ENCODE measurements at places on chromosomes 5 and 9. TPM values are rescaled to one million over a fixed set of nuclear protein-coding genes. Genes with fewer than 3 reads are reported as not detected.

GRCh38 chr5:142235870-142236672 lies 88.8 kb downstream of the SPRY4 start:
- no peaks in the 10 kb centered on the region for H3K27me3 ChIP-seq
- H3K4me1 ChIP-seq = peaks cover 4% of the 10 kb centered on the region
- H3K36me3 ChIP-seq = no peaks in the 10 kb centered on the region
- no peak overlapping the region for H3K27ac ChIP-seq
- DNase-seq = no peak

DNA sequence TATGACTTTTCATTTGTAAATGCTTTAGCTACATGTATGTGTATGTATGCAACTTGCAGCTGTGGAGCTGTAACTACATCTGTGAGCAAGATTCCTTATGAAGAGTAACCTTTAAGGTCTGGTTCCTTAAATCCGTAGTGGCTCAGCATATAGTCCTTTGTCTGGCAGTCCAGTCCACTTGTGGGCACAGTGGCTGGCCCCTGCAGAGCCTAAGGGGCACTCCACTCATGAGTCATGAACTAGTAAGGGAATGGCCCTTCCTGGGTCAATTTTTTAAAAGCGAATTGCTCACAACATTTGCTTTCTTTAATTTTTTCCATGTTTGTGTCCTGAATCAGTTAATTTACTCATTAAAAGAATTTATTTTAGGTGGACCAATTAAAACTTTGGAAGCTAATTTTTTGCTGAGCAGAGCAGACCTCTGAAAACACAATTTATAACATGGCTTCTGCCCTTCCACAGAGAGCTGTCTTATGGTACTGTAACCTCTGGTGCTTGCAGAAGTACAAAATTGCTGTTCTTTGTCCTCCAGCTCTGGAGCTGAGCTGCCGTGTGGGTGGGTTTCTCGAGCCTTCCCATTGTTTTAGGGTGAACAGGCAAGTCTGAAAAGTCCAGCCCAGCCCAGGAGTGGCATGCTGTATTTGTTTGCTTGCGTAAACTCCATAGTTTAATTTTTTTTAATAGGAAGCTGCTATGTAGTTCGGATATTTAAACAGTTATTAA lies 110.1 kb downstream of the MVB12B start:
- peaks cover 20% of the 10 kb centered on the region for H3K36me3 ChIP-seq
- DNase-seq = no peak
- no peaks in the 10 kb centered on the region for H3K4me1 ChIP-seq
- no peaks in the 10 kb centered on the region for H3K27me3 ChIP-seq
- H3K27ac ChIP-seq = no peak overlapping the region
- H3K4me3 ChIP-seq = no peak overlapping the region

DNA sequence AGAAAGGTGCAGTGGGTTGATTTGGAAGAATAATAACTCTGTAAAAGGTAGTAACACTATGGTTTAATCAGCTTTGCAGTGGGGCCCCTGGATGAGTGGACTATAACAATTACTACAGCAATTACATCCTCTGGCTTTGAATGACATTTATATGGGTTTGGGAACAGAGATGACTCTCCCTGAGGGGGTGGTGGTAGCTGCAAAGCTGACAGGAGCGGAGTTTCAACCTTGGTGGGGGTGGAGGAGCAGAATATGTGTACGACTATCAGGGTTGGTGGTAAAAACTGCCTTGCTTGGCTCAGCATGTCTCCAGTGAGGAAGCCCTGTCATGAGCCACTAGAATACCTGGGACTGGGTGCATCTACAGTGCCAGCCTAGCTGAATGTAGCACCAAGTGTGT lies 28.3 kb upstream of the NR3C1 start:
- H3K27me3 ChIP-seq = no peaks in the 10 kb centered on the region
- H3K36me3 ChIP-seq = no peaks in the 10 kb centered on the region
- no peak overlapping the region for H3K27ac ChIP-seq
- no peak overlapping the region for H3K4me3 ChIP-seq

- DNase-seq = no peak
- H3K27me3 ChIP-seq = peaks cover 59% of the 10 kb centered on the region
- no peak overlapping the region for H3K27ac ChIP-seq
- H3K36me3 ChIP-seq = no peaks in the 10 kb centered on the region
- peak overlapping the region; percentile 40 for H3K4me3 ChIP-seq
- H3K4me1 ChIP-seq = peaks cover 19% of the 10 kb centered on the region
Measured at GRCh38 chr5:77972469-77973252, 196.5 kb upstream of the TBCA start.

GRCh38 chr5:158746979-158747378 lies 352.7 kb downstream of the EBF1 start:
- no peaks in the 10 kb centered on the region for H3K27me3 ChIP-seq
- H3K4me1 ChIP-seq = no peaks in the 10 kb centered on the region
- DNase-seq = no peak

DNA sequence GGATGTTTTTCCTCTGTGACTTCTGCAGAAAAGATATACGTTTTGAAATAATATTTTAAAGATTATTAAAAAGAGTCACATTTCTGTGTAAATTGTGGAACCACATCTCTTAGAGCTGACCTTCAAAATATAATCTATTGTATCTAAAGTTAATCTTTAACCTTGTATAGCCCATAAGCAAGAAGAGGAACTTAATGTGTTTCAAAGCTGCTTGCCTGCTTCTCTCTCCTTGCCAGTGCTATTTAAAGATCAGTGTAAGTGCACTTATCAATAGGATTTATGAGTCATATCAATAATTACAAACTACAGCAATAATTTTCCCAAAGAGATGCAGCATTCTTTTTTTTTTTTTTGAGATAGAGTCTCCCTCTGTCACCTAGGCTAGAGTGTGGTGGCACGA lies 29.4 kb upstream of the GDA start:
- DNase-seq = no peak
- no peak overlapping the region for H3K4me3 ChIP-seq
- H3K27me3 ChIP-seq = no peaks in the 10 kb centered on the region
- no peak overlapping the region for H3K27ac ChIP-seq

The CCNH gene
- 53.7 TPM for total RNA-seq

DNA sequence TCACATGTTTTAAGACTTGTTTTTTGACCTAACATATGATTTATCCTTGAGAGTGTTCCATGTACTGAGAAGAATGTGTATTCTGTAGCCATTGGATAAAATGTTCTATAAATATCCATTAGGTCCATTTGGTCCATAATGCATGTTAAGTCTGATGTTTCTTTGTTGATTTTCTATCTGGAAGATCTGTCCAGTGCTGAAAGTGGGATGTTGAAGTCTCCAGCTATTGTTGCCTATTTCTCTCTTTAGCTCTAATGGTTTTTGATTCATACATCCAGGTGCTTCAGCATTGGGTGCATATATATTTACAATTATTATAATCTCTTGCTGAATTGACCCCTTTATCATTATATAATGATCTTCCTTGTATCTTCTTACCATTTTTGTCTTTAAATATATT lies 451.1 kb downstream of the BRINP1 start:
- H3K36me3 ChIP-seq = no peaks in the 10 kb centered on the region
- H3K27ac ChIP-seq = no peak overlapping the region
- no peak overlapping the region for H3K4me3 ChIP-seq
- no peaks in the 10 kb centered on the region for H3K27me3 ChIP-seq
- no peaks in the 10 kb centered on the region for H3K4me1 ChIP-seq

DNA sequence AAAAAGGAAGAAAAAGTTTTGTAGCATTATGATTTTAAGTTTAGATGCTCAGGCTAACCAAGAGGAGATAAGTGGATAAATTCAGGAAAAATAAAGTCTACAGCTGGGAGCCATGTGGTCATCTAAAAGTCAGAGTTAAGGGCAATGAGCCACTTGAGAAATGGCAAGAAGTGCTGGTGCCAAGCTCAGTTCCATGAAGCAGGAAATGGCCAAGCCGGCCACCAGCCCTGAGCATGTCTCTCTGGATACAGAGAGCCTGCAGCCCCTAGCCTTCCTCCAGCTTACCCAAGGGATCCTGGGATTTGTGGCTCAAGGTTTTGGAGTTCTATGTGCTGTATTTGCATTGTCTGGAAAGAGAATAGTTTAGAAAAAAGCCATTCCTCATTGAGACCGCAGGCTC lies 12.2 kb upstream of the S1PR3 start:
- no peak overlapping the region for H3K27ac ChIP-seq
- no peaks in the 10 kb centered on the region for H3K4me1 ChIP-seq
- H3K36me3 ChIP-seq = no peaks in the 10 kb centered on the region
- H3K27me3 ChIP-seq = no peaks in the 10 kb centered on the region

GRCh38 chr9:87673446-87674120 lies 52.3 kb upstream of the CTSL start:
- no peak overlapping the region for H3K27ac ChIP-seq
- H3K27me3 ChIP-seq = no peaks in the 10 kb centered on the region
- no peak for DNase-seq

- no peak for DNase-seq
- H3K36me3 ChIP-seq = no peaks in the 10 kb centered on the region
- H3K4me3 ChIP-seq = no peak overlapping the region
Measured at GRCh38 chr5:179307931-179308471, 37.3 kb downstream of the ADAMTS2 start.

DNA sequence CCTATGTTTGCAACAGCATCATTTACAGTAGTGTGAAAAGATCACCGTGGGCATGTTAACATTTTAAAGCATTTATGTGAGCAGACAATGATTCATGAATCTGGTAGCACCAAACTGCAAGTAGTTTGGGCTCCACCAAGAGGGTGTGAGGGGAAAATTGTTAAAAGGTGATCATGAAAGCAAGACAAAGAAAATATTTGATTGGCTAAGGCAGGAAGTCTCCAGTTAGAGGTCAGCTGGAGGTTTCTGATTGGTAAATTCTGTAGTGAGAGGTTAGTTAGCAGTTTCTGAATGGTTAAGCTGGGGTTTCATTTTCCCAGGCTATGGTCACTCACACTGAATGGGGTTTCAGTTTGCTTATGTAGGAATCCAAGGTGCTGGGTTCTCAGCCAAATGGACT lies 13.5 kb upstream of the DRD1 start:
- no peak overlapping the region for H3K27ac ChIP-seq
- peaks cover 4% of the 10 kb centered on the region for H3K27me3 ChIP-seq
- no peak overlapping the region for H3K4me3 ChIP-seq
- no peaks in the 10 kb centered on the region for H3K36me3 ChIP-seq
- no peak for DNase-seq
- H3K4me1 ChIP-seq = no peaks in the 10 kb centered on the region

- no peaks in the 10 kb centered on the region for H3K27me3 ChIP-seq
- no peak overlapping the region for H3K4me3 ChIP-seq
- peaks cover 49% of the 10 kb centered on the region for H3K4me1 ChIP-seq
- no peak for DNase-seq
Measured at GRCh38 chr9:109094268-109094667, 25.5 kb downstream of the TMEM245 start.

The EGR1 gene
- total RNA-seq = 78.2 TPM

The CCDC171 gene
- 2.9 TPM for total RNA-seq

DNA sequence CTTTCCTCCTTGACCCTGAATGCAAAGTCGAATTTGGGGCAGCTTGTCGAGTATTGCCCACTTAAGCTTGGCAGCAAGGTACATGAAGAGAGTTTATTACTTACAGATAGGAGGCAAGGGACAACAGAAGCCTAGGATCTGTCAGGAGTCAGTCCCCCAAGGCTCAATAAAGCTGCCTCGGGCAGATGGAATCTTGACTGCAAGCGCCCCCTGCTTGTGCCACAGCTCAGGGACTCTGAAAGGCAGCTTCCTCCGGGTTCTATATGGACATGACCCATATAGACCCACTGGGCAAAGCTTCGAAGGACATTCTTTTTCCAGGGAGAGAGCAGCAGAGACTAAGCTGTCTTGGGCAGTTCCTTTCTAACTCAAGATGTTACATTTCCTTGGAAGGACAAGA lies 971.5 kb downstream of the EFNA5 start:
- no peaks in the 10 kb centered on the region for H3K4me1 ChIP-seq
- H3K27me3 ChIP-seq = no peaks in the 10 kb centered on the region
- no peak overlapping the region for H3K4me3 ChIP-seq
- no peak for DNase-seq
